AG09309 (cell line): ENCODE measurements at places on chromosomes 4 and X.

GRCh38 chr4:113657586-113658233 lies 103.8 kb downstream of the CAMK2D start:
- no peak for DNase-seq

DNA sequence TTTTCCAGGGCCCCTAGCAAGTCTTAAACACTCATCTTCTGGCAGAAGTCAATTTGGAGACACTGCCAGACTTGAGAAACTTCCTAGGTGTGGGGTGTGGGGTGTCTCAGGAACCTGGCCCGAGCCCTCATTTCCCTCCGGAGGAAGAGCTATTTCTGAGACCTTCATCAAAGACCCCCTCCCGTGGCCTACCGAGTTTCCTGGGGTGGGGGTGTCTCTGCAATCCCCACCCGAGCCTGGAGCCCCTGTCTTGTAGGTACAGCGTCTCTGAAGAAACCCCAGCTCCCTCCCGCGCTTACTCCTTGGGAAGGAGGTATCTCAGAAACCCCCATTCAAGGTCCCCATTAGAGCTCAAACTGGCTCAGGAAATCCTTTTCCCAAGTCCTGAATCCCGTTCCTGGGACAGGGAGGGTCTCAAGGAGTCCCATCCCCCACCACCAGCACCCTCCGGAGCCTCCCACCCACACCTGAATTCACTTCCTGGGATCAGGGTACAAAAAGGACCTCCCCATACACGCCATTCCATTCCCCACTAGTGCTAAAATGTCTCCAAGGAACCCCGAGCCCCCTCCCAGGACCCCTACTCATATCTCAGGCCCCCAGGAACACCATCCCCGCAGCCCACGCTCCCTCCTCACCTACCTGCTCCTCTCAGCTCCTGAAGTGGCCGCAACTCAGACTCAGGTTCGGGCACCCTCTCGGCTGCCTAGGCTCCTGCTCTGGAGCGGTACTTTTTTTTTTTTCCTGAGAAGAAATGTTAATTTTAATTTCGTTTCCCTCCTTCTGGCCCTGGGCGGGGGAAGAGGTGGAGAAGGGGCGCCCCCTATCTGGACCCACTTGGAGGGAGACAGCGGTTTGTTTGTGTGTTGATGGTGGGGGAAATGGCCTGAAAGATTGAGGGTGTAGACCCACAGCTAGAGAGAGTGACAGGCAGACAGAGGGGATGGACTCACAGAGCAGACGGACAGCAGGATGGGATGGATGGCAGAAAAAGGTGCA lies 1.1 kb downstream of the SLC38A5 start:
- no peak for DNase-seq

DNA sequence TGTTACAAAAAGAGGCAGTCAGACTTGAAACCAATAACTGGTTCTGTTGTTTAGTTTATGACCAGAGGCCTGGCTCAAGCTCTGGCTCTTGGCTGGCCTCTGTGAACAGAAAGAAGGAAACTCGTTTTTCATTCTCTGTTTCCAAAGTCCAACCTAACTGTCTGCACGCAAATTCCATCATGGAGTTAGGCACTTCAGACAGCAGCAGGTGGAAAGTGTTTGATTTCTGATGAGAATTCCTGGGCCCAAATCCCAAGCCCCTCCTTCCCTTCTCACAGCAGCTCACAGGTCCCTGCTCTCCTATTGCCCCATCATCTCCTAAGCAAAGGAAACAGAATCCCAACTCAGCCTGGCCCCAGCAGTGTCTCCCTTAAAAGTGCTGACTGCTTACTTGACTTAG lies 42.8 kb upstream of the FGF16 start:
- no peak for DNase-seq

GRCh38 chr4:98728433-98728832 lies 70.0 kb upstream of the TSPAN5 start:
- peak; percentile 44 for DNase-seq

DNA sequence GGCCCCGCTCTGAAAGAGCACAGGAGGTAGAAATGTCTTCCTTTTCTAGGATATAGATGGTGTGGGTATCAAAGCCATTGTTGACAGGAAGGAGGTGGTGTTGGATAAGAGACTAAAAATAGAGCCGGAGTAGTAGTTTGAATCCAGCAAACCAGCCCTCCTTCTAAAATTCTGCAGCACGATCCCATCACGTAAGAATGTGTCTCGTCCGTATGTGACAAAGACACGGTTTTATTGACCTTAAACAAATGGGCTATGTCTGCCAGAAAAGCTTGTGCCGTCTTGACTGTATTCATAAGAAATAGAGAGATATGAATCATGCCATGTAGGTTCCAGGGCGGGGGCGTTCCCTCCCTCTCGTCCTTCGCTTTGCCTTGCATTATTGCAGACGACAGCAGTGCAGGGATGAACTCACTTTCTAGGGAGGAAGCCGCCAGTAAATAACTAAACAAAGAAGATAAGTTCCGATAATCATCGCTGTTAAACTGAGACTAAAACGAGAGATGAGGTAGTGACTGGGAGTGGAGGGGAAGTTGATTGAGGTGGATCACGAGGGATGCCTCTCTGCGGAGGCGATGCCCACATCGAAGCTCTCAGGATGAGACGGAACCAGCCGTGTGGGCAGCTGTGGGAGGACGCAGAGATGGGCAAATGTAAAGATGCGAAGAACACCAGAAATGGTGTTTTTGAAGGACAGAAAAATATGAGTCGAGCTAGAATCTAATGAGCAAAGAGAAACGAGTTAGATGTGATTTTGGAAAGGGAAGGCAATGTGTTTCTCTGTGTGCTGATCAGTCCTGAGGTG lies 3.4 kb downstream of the TENM3 start:
- no peak for DNase-seq

DNA sequence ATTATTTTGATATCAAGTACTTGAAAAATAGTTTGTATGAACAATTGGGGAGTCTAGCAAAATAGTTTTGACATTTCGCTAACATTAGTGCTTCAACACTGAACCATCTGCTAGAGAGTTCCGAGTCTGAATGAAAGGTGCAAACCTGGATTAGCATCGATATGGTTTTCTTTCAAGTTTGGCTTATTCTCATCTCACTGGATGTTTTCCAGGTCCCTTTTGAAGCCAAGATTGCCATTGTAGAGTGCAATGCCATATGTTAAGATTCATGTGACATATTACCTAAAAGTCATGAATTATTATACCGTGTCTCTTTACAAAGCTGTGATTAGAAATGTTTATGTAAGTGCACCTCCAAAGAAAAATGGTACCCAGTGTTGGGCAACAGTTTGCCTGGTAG lies 36.8 kb upstream of the NAA11 start:
- DNase-seq = no peak

- no peak for DNase-seq
Measured at GRCh38 chr4:77360451-77360850, 203.4 kb downstream of the CCNG2 start.
